ENCODE measurements at places on chromosomes 4 and X.

GRCh38 chrX:130994671-130995070, 63.5 kb upstream of the ARHGAP36 start:
- DNase-seq = no peak

DNA sequence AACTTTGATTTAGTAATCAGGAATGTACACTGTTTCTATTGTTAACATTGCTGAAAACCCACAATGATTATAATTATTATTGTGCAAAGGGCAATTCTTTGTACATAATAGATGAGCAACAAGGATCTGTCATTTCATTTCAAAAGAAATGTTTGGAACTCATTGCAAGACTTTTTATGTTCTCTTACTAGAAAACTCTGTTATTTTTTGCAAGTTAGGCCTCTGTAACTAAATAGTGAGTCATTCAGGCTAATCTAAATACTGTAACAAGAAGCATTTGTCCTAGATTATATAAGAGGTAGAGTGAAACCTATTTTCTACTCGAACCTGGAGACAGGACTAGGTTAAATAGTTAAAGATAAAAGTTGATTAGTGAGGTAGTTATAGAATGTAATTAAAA, 93.2 kb upstream of the FAM47B start:
- DNase-seq = no peak

- no peak for DNase-seq
These were observed 25.6 kb downstream of the ARHGAP6 start for GRCh38 chrX:11640089-11640488.

- DNase-seq = no peak
These were observed 180.4 kb downstream of the AFAP1 start for GRCh38 chr4:7759216-7759615.

GRCh38 chr4:67751260-67751659, 2.9 kb downstream of the GNRHR start:
- DNase-seq = no peak

GRCh38 chr4:164779811-164780216, 25.9 kb downstream of the SMIM31 start:
- DNase-seq = no peak

- no peak for DNase-seq
These were observed 1.8 kb downstream of the TLL1 start for GRCh38 chr4:165874791-165875371.

Data from omental fat pad (tissue), 4 donors.